Skeletal muscle cell (primary cell): ENCODE measurements at places on chromosomes 11 and 22.

DNA sequence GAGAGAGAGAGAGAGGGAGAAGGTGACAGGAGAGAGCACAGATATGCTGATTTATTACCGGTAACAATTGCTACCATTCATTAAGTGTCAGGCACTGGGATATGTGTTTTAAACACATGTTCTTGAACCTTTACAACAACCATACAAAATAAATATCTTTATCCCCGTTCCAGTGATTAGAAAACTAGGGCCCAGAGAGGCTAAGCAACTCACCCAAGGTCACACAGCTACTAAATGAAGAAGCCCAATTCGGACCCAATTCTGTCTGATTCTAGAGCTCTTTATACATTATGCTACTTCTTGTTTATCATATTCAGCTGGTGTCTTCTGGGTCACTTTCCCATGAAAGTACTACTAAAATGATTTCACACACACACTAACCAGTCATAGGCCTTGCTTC, 154.0 kb upstream of the RAG2 start:
- no peak for DNase-seq

GRCh38 chr11:64358907-64359711, at the start of gene RPS6KA4:
TSS of gene RPS6KA4 (plus strand) at chr11:64359162. CDS start at chr11:64359236, 74 bp downstream.
- no peak for DNase-seq

GRCh38 chr22:25582946-25583345, 18.5 kb downstream of the GRK3 start:
- peak; percentile 4 for DNase-seq

DNA sequence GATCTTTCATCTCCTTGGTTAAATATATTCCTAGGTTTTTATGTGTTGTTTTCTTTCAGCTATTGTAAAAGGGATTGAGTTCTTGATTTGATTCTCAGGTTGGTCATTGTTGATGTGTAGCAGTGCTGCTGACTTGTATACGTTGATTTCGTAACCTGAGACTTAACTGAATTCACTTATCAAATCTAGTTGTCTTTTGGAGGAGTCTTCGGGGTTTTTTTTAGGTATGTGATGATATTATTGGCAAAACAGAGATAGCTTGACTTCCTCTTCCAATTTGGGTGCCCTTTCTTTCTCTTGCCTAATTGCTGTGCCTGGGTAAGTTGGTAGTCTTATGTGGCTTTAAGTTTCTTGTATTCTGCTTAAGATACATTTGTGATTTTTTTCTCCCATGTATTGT, 52.8 kb downstream of the CBL start:
- DNase-seq: no peak

GRCh38 chr22:36258701-36259614, 6.0 kb downstream of the APOL1 start:
- DNase-seq: no peak

GRCh38 chr11:134557571-134558257, 145.7 kb upstream of the B3GAT1 start:
- no peak for DNase-seq

- no peak for DNase-seq
Measured at GRCh38 chr11:7448201-7448600, 37.1 kb upstream of the OLFML1 start.

- no peak for DNase-seq
Measured at GRCh38 chr11:14584035-14584363, 59.6 kb upstream of the PDE3B start.

- peak; percentile 88 for DNase-seq
Measured at GRCh38 chr11:46050003-46050461, 71.2 kb downstream of the PHF21A start.

DNA sequence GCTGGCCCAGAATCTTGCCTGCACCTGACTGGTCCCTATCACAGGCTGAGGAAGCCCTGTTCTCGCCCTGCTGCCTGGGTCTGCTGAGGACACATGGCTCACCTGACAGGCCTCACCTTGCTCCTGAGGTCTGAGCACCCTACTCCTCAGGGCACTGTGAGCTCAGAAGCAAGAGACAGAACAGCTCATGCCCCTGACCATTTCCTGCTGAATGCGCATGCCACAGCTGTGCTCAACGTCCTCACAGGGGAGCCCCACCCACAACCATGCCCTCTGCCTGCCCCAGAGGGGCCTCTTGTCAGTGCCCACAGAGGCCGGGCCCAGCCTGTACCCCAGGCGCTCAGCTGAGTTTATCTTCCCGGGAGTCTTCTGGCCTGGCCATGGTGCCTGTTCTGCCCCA, 2.8 kb upstream of the TSPO start:
- no peak for DNase-seq

- no peak for DNase-seq
Measured at GRCh38 chr22:29116397-29117123, 43.7 kb downstream of the KREMEN1 start.

DNA sequence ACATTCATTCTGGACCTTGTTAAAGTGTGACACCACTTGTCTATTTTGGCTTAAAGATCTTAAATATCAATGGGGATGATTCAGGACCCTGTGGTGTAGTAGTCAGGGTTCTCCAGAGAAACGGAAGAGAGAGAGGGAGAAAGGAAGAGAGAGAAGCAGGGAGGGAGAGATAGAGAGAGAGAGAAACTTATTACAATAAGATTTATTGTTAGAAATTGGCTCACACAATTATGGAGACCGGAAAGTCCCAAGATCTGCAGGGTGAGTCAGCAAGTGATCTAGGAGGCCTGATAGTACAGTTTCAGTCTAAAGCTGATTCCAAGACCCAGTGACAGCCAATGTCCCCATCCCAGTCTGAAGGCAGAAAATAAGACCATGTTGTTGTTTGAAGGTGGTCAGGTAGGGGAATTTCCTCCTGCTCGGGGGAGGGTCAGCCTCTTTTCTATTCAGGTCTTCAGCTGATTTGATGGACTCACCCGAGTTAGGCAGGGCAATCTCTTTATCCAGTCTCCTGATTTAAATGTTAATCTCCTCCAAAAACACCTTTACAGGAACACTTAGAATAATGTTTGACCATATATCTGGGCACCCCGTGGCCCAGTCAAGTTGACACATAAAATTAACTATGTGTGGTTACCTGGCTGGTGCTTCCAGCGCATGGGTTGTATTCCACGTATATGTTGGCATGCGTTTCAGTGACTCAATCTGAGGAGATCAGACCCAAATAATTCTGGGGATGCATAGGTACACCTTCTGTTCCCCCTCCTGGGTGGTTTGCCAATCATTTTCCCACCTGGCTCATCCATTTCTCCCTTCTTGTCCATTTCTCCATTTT, 1350.5 kb downstream of the TBC1D22A start:
- no peak for DNase-seq

GRCh38 chr11:33291004-33291777, 34.0 kb downstream of the HIPK3 start:
- no peak for DNase-seq

DNA sequence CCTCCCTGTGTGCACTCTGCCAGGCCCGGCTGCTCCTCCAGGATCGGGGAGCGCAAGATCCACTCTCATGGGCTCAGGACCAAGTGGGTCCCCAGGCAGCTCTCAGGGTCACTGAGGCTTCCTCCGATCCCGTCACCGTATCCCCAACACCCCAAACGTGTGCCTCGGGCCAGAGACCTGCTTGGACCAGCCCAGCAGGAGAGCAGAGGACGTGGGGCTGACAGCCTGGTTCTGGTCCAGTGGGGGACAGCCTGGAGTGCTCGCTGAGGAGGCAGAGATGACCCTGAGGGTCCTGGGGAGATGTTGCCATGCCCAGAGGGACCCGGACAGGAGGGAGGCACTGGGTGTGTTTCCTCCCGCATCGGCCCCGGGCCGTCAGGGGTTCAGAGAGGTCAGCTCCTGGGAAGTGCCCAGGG, 1402.6 kb downstream of the BRD1 start:
- DNase-seq: no peak

DNA sequence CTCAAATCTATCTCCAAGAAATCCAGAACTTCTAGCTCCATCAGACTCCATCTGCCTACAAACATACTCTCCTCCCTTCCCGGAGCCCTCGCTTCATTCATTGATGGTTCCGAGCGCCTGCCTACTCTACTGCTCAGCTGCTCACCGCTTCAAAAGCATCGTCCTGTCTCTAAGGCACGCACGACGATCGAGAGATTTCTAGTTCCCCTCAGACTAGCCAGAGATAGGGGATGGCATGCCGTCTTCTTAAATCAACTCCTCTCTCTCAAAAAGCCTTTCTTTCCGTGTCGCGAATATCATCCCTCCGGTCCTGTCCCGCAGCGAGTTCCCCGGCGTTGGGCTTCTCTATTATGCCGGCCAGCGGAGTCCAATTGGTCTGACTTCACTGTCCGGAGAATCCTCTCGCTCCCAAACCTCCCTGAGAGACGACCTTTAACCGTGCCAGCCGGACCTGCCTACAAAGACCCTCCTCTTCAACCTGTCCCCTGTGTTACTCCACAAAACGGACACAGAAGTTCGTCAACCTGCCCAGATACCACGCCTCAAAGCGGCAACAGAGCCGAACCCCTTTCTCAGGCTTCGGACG, 592 bp downstream of the EEF1G start:
- no peak for DNase-seq

- DNase-seq: no peak
Measured at GRCh38 chr11:14539982-14540421, 19.8 kb upstream of the PSMA1 start.

- no peak for DNase-seq
Measured at GRCh38 chr11:131649856-131650255, 279.4 kb downstream of the NTM start.

GRCh38 chr22:35842954-35843353, 125.3 kb downstream of the APOL5 start:
- DNase-seq: no peak

DNA sequence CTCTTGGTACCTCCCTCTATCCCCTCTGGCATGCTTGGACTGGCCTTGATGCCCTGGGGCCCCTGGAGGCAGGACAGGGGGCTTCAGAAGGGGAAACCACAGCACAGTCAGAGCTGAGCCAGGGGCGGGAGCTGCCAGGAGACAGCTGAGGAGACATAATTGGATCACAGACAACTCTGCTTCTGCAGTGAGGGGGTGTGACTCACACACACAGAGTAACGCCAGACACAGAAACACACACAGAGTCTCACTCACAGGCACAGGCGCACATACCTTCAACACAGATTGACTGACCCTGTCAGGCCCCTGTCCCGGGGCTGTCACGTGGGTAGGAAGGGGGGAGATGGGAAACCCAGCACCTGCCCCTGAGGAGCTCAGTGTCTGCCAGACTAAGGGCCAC, 20.6 kb downstream of the STARD10 start:
- peak; percentile 81 for DNase-seq

DNA sequence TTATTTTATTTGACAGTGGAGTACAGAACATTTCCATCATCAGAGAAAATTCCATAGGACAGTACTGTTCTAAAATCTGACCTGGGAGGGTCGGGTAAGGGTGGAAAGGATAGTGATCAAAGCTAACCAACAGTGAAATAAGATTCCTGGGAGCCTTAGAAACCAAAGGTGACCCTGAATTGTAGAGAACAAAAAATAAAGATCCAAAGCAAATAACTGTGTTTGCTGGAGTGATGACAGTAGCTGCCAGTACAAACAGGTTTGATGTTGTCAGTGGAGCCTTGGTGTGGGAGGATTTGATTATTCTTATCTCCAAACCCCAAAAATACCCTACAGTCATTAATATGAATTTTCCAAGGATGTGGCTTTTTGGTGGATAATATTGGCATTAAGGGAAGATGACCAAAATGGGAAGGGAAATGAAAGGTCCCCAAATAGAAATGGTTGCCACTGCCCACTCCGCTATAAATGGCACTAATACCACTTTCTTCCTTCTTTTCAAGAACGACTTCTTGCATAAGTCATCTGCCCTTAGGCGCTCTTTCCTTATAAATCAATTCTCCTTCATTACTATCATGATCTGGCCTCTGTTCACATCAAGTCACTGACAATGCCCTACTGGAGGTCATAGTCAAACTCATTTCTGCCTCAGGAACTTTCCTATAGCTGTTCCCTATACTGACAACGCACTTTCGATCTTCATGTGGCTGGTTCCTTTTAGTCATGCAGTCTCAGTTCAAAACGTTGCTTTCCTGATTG, 44.4 kb downstream of the EHF start:
- DNase-seq: no peak

GRCh38 chr11:67301951-67302516, 1.3 kb upstream of the SSH3 start:
- DNase-seq: no peak

GRCh38 chr11:117771841-117772240, 25.2 kb downstream of the DSCAML1 start:
- no peak for DNase-seq

DNA sequence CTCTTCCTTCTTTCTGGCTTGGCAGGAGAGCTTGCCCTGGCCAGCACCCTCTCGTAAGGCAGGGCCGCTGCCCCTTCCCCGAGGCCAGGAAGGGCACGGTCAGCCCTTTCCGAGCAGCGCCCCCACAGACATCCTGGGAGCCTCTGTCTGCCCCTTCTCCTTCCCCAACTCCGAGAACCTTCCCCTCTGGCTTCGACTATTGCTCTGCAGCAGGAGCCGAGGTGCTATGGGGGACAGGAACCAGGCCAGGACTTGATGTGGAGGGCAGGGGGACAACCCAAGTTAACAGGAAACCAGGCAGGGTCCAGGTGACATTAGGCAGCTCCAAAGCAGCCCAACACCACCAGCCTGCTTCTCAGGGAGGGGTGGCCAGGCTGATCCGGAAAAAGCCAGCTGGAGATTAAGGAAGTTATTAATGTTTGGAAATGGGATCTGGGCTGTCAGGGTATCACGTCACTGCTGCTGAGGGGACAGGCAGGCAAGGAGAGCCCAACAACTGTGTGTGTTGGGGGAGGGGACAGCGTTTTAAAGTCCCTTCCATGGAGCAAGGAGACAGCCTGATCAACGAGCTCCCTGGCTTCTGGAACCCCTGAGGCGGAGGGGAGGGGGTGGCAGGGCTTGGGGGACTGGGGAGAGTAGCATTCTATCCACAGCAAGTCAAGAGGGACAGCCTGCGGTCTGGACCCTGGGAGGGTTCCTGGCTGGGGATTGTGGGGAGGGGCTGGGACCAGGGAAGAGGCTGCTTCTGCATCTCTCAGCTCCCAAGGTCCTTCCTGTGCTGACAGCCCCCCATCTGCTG, 27.3 kb downstream of the SYT7 start:
- DNase-seq: no peak

GRCh38 chr11:66277471-66278362, at the start of gene CNIH2:
TSS of gene CNIH2 (plus strand) at chr11:66278175. CDS start at chr11:66278457, 282 bp downstream.
- DNase-seq: no peak

DNA sequence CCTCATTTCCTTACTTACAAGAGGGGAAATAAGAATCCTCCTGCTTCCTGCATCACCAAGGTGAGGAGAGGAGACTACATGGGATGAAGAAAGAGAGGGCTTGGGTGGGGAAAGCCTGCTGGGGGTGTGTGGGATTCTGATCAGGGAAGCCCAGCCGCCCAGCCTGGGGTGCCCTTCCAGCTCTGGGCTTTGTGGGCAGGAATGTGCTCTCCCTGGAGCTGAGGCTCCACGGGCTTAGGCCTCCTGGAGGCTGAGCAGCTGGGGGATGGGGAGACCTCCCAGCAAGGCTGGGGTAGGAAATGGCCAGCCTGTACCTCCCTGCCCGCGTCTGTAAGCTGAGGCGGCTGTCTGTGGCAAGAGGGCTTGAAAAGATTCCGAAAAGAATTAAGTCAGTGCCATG, 206.1 kb downstream of the GRIK4 start:
- DNase-seq: no peak
